ENCODE measurements at places on chromosomes 5 and 9.

DNA sequence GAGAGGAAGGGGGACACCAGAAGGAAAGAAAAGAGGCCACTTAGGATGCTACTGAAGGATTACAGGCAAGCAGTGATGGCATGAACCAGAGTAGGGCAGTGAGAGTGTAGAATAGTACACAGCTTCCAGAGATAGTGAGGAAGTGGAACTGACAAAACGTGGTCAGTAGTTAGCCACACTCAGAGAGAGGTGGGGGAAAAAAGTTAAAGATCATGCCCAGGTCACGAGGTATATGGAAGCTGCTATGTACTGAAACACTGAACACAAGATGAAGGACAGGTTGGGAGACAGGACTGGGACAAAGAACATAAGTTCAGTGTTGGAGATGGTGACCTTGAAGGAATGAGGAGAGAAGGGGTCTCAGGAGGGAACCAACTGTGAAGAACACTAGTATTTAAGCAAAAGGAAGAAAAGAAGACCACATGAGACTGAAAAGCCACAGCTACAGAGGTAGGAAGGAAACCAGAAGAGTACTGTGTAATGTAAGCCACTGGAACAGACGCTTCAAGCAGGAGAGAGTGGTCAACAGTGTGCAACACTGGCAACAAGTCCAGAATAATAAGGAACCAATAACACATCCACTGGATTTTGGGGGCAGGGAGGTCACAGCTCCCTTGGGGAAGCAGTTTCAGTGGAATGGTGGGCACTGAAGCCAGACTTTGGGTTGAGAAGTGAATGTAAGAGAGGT is 45.5 kb downstream of the ELL2 start:
- DNase-seq, result no peak

- no peak for DNase-seq
Observed at GRCh38 chr9:95666785-95667155, 150.0 kb upstream of the PTCH1 start.

- no peak for DNase-seq
Observed at GRCh38 chr9:81256368-81256767, 433.0 kb downstream of the TLE1 start.

- DNase-seq, result no peak
Observed at GRCh38 chr5:107418071-107418470, 252.7 kb downstream of the EFNA5 start.

GRCh38 chr5:142800776-142801494 is 30.8 kb downstream of the ARHGAP26 start:
- no peak for DNase-seq

DNA sequence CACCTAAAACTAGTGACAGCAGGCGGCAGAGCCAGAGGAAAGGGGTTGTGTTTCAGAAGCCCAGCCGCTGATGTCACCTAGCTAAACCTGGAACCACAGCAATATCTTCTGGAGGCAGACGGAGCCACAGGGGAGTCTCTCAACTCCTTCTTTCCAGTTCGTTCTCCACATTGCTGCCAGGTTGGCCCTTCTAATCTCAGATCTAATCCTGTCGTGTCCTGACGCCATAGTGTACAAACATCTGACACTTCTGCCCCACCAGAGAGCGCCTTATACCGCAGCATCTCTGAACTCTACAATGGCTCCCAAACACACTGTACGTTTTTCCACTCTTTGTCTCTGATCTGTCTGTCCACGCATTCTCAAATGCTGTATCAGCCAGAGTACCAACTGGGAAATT is 240.0 kb downstream of the SMARCA2 start:
- DNase-seq, result no peak

GRCh38 chr9:136820971-136821825 is 13.4 kb downstream of the RABL6 start:
- DNase-seq, result no peak

- no peak for DNase-seq
Observed at GRCh38 chr9:137948642-137949041, 71.1 kb downstream of the CACNA1B start.

DNA sequence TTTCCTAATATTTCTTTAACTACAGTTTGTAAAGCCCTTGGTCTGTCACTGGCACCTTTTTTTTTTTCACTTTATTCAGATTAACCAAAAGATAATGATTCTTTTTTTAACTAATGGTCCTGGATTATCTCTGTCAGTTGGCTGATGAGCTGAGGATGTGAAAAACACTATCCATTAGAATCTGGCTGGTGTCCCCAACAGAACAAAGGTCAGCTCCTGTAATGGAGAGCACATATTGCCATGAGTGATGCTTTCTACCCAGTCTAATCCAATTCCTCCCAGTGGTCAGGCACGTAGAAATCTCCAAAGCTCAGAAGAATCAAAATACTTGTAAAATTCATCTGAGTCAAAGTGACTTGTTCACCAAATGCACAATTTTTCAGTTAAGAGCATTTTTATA is 491.7 kb upstream of the PIK3R1 start:
- no peak for DNase-seq

DNA sequence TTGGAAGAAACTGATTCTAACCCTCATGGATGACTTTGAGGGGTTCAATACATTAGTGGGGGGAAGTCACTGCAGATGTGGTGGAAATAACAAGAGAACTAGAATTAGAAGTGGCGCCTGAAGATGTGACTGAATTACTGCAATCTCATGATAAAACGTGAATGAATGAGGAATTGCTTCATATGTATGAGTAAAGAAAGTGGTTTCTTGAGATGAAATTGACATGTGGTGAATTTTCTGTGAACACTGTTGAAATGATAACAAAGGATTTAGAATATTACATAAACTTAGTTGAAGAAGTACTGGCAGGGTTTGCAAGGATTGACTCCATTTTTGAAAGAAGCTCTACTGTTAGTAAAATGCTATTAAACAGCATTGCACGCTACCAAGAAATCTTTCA is 113.0 kb downstream of the UGCG start:
- DNase-seq, result no peak

DNA sequence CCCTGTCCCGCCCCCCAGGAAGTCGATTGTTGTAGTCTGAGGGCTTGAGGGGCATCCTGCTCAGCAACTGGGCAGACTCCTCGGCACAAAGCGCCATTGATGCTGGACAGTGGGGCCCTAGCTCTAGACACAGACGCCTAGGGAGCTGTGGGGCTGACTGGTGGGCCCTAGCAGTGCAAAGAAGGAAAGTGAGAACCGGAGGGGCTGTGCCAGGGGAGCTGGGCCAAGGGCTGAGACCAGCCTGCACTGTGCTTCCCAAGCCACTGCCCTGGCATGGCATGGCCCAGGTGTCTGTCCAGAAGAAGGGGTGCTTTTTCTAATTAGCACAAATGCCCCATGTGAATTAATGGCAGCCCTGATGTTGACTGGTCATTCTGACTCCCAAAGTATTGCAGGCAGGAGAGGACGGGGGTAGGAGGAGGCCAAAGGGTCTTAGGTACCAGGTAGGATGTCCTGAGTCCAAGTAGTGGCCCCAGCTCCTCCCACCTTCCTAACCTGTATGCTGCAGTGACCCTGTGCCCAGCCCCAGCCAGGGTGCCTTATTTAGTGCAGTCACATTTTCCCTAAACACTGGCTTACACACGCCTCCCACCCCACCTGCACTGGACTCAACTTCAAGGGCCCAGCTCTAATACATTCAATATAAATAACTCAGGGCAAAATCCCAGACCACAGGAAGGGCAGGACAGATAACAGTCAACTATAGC is 15.9 kb downstream of the TCF7 start:
- DNase-seq, result no peak

DNA sequence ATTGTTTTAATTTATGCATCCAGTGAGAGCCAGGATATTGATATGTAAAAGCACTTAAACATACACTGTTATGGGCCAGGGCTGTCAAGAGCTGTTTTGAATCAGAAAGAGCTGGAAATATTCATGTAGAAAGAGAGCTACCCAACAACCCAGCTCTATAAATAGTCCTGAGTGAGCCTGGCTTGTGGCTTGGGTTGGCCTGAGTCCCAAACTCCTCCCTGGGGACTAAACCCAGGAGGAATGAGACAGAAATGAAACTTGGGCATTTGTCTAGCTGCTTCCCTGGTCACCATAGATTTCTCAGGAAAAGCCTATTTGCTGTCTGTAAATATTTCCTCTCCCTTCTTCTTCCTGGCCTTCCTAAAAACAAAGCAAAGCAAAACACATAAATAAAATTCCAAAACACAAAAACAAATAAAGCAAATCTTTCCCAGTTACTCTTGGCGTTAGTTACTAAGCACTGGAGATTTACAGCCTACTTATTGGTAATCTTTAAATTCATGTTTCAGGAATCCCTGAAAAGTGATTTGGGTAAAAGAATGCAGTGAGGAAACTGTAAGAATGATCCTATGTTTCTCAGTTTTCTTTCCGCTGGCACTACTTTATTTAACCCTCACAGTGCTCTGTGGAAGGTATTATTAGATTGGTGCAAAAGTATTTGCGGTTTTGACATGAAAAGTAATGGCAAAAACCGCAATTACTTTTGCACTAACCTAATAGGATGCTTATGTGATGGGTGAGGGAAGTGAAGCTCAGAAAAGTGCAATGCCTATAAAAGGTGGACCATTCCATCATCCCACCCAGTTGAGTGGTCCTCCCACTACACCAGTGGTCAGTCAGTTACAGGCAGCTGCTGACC is 111.8 kb downstream of the CARTPT start:
- DNase-seq, result no peak

- DNase-seq, result no peak
Observed at GRCh38 chr5:106521701-106522100, 1149.0 kb downstream of the EFNA5 start.

DNA sequence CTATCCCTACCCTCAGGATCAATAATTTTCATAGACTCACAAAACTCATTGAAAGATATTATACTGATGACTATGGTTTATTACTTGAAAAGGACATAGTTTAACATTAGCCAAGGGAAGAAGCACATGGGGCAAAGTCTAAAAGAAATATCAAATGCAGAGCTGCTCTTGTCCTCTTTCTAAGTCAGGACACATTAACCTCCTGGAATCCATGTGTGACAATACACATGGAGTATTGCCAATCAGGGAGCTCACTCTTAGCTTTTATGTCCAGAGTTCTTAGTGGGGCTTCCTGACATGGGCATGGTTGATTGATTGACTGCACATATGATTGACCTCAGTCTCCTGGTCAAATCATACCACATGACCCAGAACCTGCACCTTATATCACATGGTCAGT is 165.5 kb upstream of the COX7C start:
- DNase-seq, result no peak
